GM06990 (cell line): ENCODE measurements at places on chromosomes 2 and 18.

DNA sequence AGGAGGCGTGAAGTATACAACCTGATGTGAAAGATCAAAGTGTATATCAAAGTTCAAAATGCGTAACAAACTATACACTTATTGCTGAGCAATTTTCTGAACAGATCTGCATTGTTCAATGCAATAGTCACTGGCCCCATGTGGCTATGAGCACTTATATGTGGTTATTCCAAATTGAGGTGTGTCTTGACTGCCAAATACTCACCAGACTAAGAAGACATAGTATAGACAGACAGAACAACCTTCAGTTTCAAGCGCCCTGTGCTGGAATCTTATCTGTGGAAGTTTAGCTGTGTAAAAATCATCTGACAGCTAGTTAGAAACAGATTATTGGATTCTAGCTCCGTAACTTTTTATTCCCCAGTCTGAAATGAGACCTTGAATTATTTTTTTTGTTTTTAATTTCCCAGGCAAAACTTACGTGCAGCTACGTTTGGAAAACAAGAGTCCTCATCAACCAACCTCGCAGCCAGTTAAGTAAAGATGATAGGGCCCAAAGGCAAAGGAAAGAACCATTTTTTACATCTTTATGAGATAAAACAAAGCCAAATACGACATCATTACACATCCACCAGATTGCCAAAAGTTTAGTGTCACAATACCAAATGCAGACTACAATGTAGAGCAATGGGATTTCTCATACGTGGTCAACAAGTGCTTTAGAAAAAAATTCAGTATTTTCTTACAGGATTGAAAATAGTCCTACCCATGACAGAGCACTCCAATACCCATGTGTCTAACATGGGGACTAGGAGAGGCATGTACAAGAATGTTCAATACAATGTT is 37.2 kb downstream of the MBOAT2 start:
- no peak for DNase-seq

DNA sequence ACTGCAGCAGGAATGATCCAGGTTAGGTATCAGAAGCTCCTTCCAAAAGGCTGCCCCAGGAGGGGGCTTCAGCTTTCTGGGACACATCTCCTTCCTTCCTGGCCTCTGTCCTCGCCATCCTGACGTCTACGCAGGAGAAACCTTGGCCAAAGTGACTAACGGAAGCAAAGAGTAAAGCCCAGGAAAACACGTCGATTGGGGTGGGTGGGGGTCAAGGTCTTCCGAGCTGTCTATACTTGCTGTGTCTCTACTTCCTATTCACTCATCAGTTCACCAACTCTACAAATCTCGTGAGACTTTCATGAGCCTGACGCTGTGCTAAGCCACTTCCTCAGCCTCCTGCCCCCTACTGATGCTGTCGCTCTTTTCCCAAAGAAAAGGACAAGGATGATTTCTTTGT is 212.6 kb downstream of the TNS1 start:
- no peak for DNase-seq

- DNase-seq, result no peak
These were observed 43.2 kb downstream of the MRPL33 start for GRCh38 chr2:27814758-27815157.

GRCh38 chr2:47451790-47452189 is 48.8 kb downstream of the MSH2 start:
- no peak for DNase-seq

GRCh38 chr2:102424754-102425153 is 1.8 kb downstream of the IL18RAP start:
- peak; percentile 59 for DNase-seq

- no peak for DNase-seq
These were observed 398 bp downstream of the CRYBA2 start for GRCh38 chr2:218992703-218993344.

GRCh38 chr2:217231212-217231611 is 371.3 kb upstream of the TNP1 start:
- no peak for DNase-seq

DNA sequence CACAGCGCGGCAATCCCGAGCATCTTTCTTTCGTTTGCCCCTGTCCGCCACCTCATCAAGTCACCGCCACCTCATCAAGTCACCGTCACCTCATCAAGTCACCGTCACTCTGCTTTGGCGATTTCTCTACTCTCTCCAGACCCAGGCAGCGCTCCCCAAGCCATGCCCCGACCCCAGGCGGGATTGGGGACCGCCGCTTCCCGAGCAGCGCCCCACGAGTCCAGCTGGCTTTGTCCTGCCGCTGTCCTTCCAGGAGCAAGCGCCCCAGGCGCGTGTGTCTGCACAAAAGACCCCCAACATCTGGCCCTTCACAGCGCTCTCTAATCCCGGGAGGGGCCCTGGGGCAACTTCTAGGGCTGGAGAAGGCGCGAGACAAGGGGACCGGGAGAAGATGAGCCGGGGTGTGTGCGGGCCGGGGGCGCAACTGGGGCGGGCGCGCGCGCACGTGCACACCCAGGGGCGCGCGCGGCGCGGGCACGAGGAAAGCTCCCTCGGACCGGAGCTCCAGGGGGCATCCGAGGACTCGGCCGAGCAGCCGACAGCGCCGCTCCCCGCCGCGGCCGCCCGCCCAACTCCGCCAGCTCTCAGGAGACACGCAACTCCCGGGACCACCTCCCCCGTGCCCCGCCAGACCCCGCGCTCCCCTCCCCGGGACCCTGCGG is 633 bp upstream of the RNF152 start:
- peak; percentile 25 for DNase-seq

DNA sequence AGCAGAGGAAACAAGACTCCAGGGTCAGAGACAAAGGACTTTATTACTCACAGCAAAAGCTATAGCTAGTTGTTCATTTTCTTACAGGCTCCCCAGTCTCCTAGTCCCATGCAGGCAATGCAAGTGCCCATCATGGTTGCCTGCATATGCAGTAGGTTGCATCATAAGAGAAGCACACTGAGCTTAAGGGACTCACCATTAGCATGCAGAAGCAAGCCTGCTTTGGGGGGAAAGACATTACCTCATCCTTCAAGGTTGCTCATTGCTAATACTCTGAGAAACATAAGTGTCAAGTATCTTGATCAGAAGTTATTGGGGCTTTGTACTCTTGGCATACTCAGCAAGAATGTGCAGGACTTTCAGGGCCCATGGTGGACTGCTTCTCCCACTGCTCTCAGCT is 114.6 kb upstream of the CCDC68 start:
- no peak for DNase-seq

- no peak for DNase-seq
These were observed 878.3 kb upstream of the ID2 start for GRCh38 chr2:7803515-7803914.

DNA sequence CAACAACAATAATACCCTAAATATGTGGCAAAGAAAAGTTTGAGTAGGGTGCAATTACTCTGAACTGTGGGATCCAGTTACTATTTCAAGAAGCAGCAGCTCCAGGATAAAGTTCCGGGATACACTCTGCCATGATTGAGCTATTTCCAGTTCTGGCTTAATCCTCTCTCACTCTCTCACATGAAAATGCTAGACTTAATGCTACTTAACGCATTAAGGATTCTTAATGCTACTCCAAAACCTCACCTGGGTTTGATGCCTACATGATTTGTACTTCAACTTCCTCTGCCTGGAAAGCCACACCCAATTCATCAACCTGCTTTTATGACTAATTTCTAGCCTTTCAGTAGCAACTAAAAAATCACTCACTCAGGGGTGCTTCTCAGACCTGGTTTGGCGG is 151.1 kb upstream of the HNMT start:
- DNase-seq, result no peak

GRCh38 chr2:181444654-181445053 is 12.5 kb upstream of the ITGA4 start:
- DNase-seq, result no peak

DNA sequence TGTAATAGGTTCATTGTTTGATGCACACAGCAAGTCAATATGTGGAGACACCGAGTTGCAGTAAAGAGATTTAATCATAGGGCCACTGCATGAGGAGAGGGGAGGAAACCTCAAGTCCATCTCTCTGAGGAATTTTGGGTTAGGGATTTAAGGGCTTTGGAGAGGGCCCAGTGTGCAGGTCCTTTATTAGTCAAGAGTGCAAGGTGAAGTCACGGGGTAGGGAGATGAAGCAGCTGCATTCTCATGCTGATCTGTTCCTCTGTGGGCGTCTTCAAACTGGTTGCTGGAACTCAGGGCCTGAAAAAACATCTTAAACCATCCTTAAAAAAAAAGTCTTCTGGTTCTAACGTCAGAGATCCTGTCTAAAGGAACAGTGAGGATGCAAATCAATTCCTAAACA is 131.6 kb downstream of the NXPH2 start:
- DNase-seq, result no peak

DNA sequence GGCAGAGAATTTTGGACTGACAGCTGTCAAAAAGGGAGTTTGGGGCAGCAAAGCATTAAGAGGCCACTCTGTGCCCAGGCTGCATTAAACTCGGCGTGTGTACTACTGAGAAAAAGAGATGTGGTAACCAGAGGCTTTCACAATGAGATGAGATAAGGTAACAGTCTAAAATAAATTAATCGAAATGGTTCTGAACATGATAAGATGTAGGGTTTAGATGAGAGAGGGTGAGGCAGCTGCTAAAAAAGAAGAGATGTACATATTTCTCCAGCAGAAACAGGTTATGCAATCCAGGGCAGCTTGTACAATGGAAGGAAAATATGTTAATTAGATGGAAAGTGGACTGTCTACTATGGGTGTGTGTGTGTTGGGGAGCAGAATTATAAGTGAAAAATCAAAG is 39.2 kb upstream of the ACTR3 start:
- DNase-seq, result no peak

DNA sequence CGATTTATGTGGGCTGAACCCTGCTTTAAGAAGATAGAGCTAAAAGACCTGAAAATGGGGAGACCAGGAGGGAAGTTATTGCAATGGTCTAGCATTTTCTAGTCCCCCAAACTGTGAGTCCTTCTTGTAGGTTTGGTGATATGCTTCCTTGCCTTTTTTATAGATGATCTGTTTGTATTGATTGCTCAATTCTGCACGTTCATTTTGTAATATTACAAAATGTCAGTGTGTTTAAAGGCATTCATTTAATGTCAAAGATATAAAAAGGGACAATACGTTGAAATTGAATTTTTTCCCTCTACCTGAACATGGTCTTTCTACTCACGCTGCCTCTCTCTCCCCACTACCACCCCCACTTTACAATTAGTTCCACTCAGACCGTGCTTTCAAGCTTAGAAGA is 5.6 kb upstream of the FIGN start:
- no peak for DNase-seq

- DNase-seq, result no peak
These were observed 1530.9 kb upstream of the LRRTM1 start for GRCh38 chr2:81835321-81836000.

- DNase-seq, result no peak
These were observed 108.7 kb downstream of the ZBTB7C start for GRCh38 chr18:48300463-48300961.

DNA sequence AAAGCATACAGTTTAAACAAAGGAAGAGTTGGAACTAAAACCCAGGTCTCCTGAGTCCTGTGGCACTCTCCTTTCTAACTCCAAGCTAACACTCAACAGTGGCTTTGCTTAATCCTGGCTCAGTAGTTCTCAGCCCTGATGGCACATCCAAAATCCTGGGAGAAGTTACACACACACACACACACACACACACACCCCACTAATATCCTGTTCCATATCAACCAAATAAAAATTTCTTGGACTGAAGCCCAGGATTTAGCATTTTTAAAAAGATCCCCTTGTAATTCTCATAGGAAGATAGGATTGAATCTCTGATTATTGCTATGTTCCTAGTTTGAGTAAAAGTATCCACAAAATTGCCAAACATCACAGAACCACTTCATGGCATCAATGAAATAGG is 136.1 kb upstream of the RIOK3 start:
- no peak for DNase-seq

DNA sequence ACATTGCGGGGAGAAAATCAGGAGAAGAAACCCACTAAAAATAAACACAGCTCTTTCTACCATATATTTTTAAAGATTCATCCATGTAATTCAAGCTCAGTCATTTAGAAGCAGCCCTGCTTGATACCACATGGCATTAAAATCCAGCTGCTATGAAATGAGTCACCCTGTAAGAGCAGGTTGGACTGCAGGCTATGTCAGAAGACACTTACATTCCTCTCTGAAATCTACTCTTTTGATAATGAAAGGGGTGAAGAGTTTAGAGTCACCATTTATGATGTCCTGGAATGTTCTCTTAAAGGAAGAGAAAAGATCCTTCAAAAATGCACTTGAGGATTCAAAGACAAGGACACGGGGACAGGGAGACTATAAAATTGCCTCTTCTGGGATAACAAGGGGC is 100.6 kb upstream of the APCDD1 start:
- no peak for DNase-seq

GRCh38 chr2:215698566-215698965 is 262.7 kb upstream of the FN1 start:
- DNase-seq, result no peak

- no peak for DNase-seq
These were observed 5.1 kb upstream of the PROM2 start for GRCh38 chr2:95269036-95269680.

DNA sequence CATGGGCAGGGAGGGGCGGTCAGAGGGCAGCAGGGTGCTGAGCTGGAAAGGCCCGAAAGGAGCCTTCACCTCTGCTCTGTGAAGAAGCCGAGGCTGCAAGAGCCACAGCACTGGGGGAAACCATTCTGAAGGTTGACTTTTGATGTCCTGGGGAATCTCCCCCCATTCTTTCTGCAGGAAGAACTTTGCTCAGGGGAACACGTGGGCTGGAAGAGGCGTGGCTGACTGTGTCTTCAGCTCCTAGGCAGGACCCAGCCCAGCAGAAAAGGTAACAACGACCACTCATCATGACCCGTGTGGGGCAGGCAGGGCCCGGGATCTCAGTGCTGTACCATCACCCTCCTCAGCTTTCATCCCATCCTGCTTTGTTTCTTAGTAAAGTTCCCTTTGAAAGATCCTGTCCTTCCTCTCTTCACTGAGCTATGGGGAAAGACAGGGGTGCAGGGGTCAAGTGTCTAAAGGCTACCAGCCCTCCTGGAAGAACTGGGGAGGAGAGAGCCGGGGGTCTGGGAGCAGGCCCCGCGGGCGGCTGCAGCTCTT is 312.7 kb downstream of the CELF4 start:
- no peak for DNase-seq

GRCh38 chr2:36480636-36481035 is 117.3 kb downstream of the FEZ2 start:
- DNase-seq, result no peak

DNA sequence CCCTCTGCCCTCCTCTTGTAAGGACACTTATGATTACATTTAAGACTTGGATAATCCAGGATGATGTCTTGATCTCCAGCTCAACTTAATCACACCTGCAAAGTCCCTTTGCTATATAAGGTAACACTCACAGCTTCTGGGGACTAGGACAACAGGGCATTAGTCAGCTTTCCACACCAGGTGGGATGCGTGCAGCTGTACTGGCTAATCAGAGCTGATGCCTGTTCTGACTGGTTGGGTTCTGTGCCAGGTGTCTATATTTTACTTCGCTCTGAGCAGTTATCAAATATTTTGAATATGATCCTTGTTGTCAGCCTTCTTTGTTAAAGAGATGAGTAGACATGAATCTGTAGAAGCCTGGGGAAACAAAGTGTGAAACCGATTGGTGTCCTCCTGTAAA is 115.5 kb upstream of the ATP8B1 start:
- no peak for DNase-seq
